ENCODE measurements at places on chromosomes 11 and 22.

GRCh38 chr22:37972527-37972926, 11.8 kb downstream of the SOX10 start:
- no peak for DNase-seq

DNA sequence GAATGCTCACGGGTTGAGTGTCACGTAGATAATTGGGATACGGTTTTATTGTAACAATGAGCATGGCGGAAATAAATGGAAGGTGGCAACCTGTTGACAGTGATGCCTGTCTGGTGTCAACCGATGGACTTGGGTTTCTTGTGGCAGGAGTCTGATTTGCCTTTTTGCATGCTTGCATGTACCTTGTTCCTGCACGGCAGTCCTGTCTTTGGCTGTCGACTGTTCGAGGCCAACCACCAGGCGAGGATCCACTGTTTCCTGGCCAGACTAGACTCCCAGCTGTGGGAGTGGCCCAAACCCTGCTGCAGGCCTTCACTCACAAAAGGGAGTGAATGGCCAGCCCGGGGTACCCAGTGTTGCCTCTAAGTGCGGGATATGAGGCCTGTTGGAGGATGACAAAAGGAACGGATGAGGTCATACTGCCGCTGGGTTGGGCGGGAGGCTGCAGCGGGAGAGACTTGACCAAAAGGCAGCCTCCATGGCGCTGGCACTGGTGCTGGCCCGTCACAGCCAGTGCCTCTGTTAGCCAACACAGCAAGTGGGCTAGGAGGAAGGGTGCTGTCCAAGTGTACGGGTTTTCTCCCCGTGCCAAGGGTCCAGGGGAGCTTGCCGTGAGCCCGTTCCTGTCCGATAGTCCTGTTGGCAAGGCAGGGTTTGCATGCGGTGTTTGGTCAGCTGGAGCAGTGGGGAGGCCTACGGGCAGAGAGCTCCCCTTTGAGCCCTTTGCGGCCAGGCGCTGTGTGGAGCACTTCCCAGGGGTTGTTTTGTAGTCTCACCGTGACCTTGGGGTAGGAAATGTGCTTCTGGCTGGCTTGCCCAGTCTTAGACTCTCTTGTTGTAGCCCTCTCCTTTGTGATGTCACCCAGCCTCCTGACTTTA, 974 bp downstream of the DGCR8 start:
- DNase-seq: peak; percentile 50

DNA sequence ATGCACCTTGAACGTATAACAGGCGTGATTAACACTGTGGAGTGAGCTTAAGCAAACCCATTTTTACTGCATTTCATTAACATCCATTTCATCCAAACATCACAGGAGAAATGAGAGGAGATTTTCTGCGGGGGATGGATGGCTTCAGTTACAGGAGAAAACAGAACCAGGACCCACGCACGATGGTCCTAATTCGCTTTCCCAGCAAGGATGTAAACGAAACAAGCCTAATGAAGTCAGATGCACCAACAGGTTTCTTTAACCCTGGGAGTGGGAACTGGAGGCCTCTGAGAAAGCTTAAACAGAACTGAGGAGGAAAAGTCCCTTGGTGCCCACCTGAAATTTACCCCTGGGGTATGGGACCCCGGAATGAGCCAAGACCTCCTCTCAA, 2.7 kb downstream of the CADM1 start:
- no peak for DNase-seq

GRCh38 chr22:38623351-38623750, 32.8 kb downstream of the FAM227A start:
- no peak for DNase-seq

GRCh38 chr11:86749821-86750401, 50.4 kb upstream of the PRSS23 start:
- no peak for DNase-seq

DNA sequence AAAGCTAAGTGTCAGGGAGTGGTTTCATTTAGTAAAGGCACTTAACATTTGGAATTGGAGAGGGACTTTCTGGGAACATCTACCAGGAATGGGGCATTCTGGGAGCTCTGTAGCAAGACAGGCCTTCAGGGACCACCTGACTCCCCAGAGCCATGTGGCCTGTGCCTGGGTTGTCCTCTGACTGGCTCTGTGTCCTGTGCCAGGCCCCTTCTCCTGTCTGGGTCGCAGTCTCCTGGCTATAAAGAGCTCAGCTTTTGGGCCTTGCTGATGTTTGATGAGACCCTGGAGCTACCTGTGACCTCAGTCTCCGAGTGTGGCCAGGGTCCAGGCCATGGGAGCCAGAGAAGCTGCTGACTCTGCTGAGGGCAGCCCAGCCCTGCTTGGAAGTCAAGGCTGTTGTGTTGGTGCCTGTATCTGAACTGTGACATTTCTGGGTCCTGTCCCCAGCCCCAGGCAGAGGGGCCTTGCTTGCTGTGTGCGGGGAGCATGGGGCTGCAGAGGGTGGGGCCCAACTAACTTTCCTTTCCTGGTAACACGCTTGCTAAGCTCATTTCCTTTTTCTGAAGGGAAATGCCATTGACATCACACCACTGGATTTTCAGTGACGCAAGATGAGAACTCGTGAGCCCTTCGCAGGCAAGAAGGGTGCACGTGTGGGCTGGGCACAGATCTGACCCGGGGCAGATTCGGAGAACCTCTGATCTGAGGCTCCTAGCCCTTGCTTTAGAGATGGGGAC, 41.3 kb downstream of the LRRC32 start:
- no peak for DNase-seq

GRCh38 chr11:83166193-83166866, 9.4 kb downstream of the PCF11 start:
- DNase-seq: no peak

- DNase-seq: peak; percentile 14
Observed at GRCh38 chr11:121367001-121367843, 74.7 kb downstream of the SC5D start.

- no peak for DNase-seq
Observed at GRCh38 chr11:44595964-44596381, 30.5 kb downstream of the CD82 start.

DNA sequence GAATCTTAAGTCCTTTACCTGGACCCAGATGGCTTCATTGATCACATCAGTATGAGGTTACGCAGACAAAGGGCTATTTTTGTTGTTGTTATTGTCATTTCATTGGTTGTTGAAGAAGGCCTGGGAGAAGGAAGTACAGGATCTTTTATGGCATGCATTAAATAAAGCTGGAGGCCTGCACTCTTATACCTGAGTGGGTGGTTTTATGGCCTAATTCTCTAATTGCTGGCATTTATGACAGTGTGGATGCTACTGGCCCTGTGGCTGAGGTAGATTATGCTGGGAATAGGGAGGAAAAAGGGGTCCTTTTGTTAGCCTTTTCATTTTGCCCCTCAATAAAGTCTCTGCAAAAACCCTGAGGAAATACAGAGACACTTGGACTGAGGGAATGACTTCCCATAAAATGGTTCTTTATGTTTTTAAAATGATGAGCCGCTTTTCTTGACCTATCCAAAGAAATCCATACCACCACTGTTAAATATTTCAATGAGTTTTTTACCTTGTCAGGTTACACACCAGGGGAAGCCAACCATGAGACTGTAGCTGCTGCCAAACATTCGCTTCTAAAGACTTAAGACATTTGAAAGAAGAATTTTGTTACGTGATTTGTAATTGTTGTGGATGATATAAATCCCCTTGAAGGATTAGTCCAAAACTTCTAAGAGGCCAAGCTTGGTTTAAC, 6.8 kb downstream of the KMT2A start:
- no peak for DNase-seq

DNA sequence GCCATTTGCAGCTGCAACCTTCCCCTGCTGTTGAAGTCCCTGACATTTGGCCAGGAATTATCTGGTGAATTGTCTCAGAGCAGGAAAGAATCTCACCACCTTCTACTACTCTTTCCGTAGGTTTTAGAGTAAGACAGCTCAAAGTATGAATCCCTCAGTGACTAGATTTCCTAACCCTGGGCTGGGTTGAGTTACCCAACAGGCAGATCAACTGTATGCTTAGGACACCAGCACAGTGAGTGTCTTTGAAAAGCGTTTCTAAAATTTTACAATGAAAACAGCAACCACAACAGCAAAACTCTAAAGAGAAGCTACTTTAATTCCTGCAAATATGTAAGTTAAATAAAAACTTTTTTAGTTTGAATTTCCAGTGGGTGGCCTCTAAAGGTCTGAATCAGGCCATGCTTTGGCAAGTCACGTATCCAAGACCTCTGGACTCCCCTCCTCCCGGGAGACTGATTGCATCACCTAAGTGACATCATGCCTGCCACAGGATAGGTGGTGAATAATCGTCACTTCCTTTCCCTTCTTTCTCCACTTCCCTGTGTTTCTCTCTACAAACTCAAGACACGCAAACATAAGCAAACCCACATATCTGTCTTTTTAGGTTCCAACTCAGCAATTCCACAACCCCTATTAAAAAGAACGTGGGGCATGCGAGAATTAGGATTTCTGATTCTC, 7.8 kb downstream of the OR8B12 start:
- no peak for DNase-seq

DNA sequence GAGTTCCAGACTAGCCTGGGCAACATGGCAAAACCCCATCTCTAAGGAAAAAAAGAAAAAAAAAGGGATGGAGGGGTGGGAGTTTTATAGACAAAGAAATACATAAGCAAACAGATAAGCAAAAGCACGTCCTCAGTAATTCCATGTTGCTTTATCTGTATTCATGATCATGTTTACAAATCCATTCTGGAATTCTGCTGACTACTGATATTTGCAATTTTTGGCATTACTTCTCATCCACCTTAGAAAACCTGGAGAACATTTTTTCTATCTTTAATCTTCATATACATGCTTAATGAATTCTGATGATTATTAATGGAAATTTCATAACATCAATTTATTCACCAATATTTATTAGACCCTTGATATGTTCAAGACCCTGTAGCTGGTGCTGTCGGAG, 1.7 kb upstream of the FDX1 start:
- no peak for DNase-seq

GRCh38 chr22:27382947-27383346, 418.6 kb downstream of the MN1 start:
- DNase-seq: no peak

DNA sequence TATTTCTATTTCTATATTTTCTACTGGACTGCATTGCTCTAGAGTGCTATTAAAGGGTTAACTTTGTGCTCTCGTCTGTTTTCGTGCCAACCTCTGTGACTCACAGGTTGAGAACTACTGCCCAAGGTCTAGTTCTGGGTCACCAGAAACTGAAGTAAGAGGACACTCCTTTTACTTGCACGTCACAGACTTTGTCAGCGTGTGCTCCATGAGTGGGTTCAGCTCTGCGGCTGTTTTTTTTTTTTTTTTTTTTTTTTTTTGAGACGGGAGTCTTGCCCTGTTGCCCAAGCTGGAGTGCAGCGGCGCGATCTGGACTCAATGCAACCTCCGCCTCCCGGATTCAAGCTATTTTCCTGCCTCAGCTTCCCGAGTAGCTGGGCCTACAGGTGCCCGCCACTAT, 49.8 kb downstream of the CLMP start:
- DNase-seq: no peak

GRCh38 chr11:67071420-67072284, 15.0 kb downstream of the RHOD start:
- DNase-seq: peak; percentile 24

DNA sequence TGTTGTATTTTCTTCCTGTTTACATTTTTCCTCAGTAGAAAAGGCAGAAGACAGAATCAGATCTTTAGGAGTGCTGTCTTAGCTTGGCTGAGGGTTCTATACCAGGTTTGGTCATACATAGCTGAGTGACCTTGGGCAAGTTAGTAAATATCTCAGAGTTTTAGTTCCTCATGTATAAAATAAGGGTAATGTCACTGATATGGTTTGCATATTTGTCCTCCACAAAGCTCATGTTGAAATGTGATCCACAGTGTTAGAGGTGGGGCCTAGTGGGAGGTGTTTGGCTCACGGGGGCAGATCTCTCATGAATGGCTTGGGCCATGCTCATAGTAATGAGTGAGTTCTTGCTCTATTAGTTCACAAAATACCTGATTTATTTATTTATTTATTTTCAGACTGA, 7.5 kb upstream of the HTR3A start:
- no peak for DNase-seq

GRCh38 chr11:66694732-66695207, 17.1 kb upstream of the RBM4B start:
- DNase-seq: peak; percentile 90

- no peak for DNase-seq
Observed at GRCh38 chr22:20258584-20259326, 9.4 kb downstream of the RTN4R start.

GRCh38 chr11:19861171-19861570, 148.5 kb downstream of the NAV2 start:
- peak; percentile 15 for DNase-seq

DNA sequence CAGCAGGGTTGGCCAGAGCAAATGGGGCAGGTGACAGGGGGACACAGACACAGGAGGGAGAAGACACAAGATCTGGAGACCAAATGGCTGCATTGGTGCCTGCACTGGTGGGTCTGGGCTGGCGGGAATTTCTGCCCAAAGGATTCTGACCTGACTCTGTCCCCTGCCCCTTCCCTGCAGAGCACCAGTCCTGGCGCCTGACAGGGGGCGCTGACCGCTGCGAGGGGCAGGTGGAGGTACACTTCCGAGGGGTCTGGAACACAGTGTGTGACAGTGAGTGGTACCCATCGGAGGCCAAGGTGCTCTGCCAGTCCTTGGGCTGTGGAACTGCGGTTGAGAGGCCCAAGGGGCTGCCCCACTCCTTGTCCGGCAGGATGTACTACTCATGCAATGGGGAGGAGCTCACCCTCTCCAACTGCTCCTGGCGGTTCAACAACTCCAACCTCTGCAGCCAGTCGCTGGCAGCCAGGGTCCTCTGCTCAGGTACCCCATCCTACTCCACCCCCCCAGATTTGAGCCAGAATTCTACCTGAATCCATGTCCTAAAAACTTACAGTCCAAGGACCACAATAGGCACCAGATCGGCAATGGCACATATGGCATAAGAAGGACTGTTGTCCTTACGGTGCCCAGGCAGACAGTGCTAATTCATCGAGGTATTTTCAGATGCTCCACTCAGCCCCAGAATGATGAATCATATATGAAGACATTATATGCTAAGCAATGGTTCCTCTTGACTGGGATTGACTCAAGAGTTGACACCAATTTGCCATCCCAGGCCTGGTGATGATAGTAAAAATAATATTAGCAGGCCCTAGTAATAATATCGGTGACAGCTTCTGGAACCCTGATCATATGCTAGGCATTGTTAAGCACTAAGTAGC, 38.2 kb downstream of the CD6 start:
- DNase-seq: no peak

DNA sequence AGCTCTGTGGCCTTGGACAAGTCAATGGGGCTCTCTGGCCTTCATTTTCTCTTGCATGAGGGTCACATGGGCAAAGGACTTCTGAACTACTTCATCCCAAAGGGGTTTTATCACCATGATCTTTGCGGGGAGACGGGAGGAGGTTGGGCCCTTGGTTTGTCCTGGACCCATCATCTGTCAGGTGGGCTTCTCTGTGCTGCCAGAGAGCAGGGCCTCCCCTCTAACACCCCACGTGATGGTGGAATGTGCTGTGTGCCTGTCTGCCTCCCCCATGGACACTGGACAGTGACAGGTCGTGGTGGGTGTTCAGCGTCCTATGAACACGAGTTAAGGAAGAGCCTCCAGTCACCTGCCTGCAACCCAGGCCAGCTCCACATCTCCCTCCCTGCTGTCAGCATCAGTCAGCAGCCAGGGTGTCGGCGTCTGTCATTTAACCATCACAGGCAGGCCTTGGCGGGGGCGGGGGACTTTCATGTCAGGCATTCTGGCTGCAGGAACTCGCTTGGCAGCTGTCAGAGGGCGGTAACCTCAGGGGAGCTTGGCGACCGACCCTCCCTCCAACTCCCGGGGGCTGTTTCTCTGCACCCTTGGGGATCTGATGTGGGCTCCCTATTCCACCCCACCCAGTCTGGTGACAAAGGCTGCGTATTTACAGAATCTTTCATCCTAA, 2.6 kb upstream of the SUN2 start:
- DNase-seq: no peak

GRCh38 chr11:8757047-8757446, 74.5 kb downstream of the RPL27A start:
- DNase-seq: no peak
